ENCODE measurements at places on chromosomes 6 and 20.

DNA sequence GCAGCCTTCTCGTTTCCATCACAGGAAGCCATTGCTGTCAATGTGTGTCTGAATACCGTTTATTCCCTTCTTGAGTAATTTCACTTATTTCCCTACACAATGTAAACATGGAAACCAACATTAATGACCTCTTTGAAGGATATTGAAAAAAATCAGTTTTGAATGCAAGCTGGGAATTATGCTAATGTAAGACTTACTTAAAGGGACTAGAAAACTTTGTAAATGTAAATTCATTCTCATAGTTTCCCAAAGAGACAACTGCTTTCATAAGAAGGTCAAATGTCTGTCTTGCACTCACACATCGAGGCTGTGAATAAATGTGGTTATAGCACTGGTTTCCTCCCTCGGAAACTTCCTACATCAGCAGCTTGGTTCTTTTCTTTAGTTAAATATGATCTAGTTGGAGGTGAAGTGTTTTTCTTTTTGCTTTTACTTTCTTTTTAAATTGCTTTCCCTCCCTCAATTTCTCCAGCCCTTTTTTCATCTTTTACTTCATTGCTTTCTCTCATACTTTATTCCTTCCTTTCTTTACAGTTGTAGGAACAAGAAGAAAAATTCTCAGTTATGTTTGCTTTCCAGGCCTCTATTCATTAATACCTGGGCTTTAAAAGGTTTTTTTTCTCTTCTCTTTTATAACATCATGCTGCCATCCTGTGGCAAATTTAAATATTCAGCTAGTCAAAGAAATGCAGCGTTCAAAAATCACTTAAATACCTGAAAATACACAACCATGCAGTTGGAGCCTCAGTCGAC, 108.3 kb downstream of the TNFAIP3 start:
- peak; percentile 59 for DNase-seq

GRCh38 chr6:129695373-129696027, 14.5 kb downstream of the ARHGAP18 start:
- no peak for DNase-seq

DNA sequence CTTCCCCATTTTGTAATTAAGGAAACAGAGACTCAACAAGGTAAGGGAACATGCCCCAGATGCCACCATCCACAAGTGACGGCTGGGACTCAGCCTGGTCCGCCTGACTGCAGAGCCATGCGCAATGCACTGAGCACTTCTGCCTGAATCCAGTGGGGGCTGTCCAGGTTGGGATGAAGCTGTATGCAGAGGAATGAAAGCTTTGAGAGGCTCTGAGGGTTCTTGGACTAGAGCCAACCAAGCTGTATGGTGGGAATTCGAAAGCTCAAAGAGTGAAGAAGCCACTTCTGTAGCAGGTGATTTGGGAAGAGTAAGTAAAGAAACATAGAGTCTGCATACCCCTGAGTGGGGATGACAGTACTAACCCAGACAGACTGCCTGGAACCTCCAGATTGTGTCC, 127.6 kb upstream of the AKAP12 start:
- no peak for DNase-seq

GRCh38 chr6:130041594-130041993, 23.2 kb downstream of the L3MBTL3 start:
- no peak for DNase-seq

- DNase-seq, result no peak
Observed at GRCh38 chr6:67898875-67899274, 736.2 kb upstream of the ADGRB3 start.

GRCh38 chr20:10984294-10984693, 310.5 kb upstream of the JAG1 start:
- DNase-seq, result no peak

GRCh38 chr6:7723041-7723447, 2.9 kb upstream of the BMP6 start:
- peak; percentile 93 for DNase-seq

Data from choroid plexus epithelial cell (primary cell).